Thymus (tissue), 14 donors: ENCODE measurements at places on chromosomes 5 and 9.

GRCh38 chr9:82582693-82583092 is 480.2 kb downstream of the RASEF start:
- H3K4me1 ChIP-seq = no peaks in the 10 kb centered on the region
- no peaks in the 10 kb centered on the region for H3K36me3 ChIP-seq
- H3K4me3 ChIP-seq = no peak overlapping the region
- no peaks in the 10 kb centered on the region for H3K27me3 ChIP-seq
- H3K27ac ChIP-seq = no peak overlapping the region
- DNase-seq = no peak

GRCh38 chr9:20496328-20496727 is 126.0 kb downstream of the MLLT3 start:
- no peaks in the 10 kb centered on the region for H3K4me1 ChIP-seq
- DNase-seq = no peak
- H3K4me3 ChIP-seq = no peak overlapping the region

DNA sequence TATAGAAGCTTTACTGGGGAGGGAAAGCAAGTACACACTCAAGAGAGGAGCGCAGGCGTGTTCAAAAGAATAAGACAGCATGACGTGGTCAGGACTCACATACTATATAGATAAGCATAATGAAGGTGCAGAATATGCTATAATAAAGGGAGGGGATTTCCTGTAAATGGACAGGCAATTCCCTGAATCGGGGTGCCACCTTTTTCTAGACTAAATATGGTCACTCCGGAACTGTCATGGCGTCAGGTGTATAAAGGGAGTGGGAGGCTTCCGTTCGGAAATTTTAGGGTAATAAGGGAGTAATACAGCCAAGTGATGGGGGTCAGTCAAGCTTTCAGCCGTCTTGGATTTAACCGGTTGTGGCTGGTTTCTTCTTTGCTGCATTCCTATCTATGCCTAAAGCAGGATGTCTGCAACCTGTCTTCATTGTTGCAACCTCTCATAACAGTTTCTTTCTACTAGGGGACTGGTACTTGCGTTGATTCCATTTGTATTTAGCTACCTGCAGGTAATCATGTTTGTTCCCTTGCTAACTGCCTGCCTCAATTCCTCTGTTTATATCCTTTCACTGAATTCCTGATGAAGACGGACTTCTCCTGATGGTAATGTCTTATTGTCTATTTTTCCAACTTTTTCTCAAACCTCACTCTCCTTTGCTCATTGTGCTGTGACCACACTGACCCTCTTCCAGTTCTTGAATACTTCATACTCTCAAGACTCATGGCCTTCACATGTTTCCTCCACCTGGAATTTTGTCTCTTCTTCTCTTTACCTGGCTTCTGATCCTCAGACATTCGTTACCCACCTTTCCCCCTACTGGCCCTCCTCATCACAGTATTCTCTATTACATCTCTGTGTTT is 48.9 kb downstream of the PRR16 start:
- no peak overlapping the region for H3K27ac ChIP-seq
- no peaks in the 10 kb centered on the region for H3K27me3 ChIP-seq
- H3K4me1 ChIP-seq = no peaks in the 10 kb centered on the region
- DNase-seq = no peak
- no peak overlapping the region for H3K4me3 ChIP-seq

- H3K27ac ChIP-seq = no peak overlapping the region
- H3K36me3 ChIP-seq = no peaks in the 10 kb centered on the region
- no peak overlapping the region for H3K4me3 ChIP-seq
- peaks cover 31% of the 10 kb centered on the region for H3K27me3 ChIP-seq
- H3K4me1 ChIP-seq = no peaks in the 10 kb centered on the region
Measured at GRCh38 chr9:130998597-130999244, 10.3 kb upstream of the LAMC3 start.

DNA sequence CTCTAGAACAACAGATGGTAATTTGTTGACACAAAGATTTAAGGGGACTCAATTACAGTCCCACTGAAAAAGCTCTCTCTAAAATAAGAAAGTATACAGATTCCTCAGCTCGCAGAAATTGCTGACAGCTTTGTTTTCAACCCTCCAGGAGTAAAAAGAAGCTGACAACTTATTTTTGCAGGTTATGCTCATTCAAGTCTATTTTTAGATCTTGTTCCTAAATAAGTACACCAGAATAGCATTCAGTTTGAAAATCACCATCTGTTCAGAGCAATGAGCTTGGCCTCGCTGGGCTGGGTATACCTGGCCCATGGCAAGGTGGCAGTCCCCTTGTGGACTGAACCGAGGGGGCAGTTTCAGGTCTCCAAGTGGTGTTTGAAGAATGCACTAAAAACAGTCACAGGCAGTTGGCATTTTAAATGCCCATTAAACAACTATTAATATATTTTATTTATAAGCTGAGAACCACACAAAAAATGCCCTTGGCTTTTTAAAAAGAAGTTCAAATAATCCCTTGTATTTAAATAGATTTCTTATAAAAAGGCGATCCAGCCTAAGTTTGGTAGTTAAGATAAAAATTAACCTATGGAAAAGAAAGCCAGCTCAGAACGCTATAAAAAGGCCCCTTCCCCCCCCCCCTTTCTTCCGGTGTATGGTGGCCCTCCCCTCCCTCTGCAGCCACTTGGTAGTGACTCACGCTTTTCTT is 169.2 kb downstream of the AUH start:
- DNase-seq = no peak
- H3K27me3 ChIP-seq = no peaks in the 10 kb centered on the region
- peak overlapping the region; percentile 81 for H3K27ac ChIP-seq
- H3K4me3 ChIP-seq = peak overlapping the region; percentile 54
- H3K36me3 ChIP-seq = no peaks in the 10 kb centered on the region

DNA sequence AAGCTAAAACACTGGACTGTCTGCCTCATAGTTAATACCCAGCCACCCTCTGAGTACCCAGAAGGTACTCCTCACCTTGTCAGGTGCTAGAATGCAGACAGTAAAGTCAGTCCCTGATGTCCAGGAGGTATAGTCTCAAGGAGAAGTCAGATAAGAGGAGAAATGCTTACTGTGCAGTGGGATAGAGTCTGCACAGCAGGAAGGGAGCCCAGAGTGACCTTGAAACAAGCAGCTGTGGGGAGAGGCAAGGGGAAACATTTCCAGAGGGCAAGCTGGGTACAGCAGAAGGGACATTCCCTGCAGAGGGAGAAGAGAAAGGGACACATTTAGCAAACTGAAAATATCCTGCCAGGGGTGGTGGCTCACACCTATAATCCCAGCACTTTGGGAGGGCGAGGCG is 122.7 kb downstream of the GCNT1 start:
- DNase-seq = no peak
- H3K4me1 ChIP-seq = no peaks in the 10 kb centered on the region
- H3K36me3 ChIP-seq = no peaks in the 10 kb centered on the region
- H3K27ac ChIP-seq = no peak overlapping the region
- H3K4me3 ChIP-seq = no peak overlapping the region

- no peaks in the 10 kb centered on the region for H3K4me1 ChIP-seq
- no peaks in the 10 kb centered on the region for H3K36me3 ChIP-seq
- no peak overlapping the region for H3K27ac ChIP-seq
- H3K4me3 ChIP-seq = no peak overlapping the region
- H3K27me3 ChIP-seq = no peaks in the 10 kb centered on the region
Measured at GRCh38 chr9:127539982-127540663, 72.0 kb upstream of the STXBP1 start.

DNA sequence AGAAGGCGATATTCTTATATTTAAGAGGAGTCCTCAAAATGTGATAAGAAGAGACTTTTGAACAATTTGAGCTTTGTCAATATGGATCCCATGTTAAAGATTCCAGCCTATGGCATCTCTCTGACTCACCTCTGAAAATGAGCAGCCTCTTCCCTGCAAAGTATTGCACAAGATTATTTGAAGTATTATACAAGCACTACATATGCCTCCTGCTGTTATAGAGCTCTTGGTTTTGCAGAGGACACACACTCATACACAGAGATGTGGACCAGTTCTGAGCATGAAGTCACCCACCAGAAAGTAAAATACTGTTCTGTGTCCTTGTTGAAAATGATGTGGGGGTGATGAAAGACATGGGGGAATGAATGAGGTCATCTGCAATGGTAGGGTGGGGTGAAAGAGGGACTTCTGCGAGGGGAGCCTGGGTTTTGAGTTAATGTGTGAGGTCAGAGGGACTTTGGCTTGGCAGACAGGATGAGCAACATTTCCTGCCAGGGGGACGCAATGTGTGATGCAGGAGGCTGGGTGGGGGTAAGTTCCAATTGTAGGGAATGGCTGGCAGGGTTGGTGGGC is 25.8 kb downstream of the FBXL7 start:
- no peak for DNase-seq
- no peak overlapping the region for H3K4me3 ChIP-seq
- no peaks in the 10 kb centered on the region for H3K4me1 ChIP-seq
- no peaks in the 10 kb centered on the region for H3K36me3 ChIP-seq
- H3K27me3 ChIP-seq = no peaks in the 10 kb centered on the region

DNA sequence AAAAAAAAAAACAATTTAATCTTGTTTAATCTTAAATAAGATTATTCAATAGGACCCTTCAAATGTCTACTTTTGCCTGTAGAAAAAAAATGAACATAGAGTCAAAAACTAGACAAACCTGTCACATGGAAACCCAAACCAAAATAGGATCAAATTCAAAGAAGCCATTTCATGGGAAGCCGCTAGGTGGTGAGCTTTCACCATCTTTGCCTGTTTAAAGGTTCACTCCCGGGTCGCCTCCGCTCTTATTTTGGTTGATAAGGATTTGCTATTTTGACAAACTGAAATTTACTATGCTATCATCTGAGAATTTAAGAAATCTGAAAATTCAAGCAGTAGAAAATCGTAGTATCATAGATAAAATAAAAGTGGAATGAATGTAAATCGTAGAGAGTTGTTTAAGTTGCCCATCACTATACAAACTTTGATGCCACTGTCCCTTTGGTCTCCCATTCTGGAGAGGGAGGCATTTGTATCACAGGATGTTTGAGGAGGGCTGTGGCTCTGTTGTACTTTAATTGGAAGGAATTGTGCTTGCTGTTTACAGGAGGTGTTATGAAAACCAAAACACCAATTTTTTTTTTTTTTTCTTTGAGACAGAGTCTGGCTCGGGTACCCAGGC is 43.5 kb upstream of the DNAH5 start:
- H3K27me3 ChIP-seq = peaks cover 2% of the 10 kb centered on the region
- H3K4me1 ChIP-seq = no peaks in the 10 kb centered on the region
- no peaks in the 10 kb centered on the region for H3K36me3 ChIP-seq
- no peak overlapping the region for H3K27ac ChIP-seq
- H3K4me3 ChIP-seq = no peak overlapping the region

- peak overlapping the region; percentile 43 for H3K27ac ChIP-seq
- H3K4me1 ChIP-seq = peaks cover 3% of the 10 kb centered on the region
- no peaks in the 10 kb centered on the region for H3K36me3 ChIP-seq
- no peak overlapping the region for H3K4me3 ChIP-seq
- H3K27me3 ChIP-seq = no peaks in the 10 kb centered on the region
- no peak for DNase-seq
Measured at GRCh38 chr5:82164977-82165713, 113.0 kb downstream of the RPS23 start.

DNA sequence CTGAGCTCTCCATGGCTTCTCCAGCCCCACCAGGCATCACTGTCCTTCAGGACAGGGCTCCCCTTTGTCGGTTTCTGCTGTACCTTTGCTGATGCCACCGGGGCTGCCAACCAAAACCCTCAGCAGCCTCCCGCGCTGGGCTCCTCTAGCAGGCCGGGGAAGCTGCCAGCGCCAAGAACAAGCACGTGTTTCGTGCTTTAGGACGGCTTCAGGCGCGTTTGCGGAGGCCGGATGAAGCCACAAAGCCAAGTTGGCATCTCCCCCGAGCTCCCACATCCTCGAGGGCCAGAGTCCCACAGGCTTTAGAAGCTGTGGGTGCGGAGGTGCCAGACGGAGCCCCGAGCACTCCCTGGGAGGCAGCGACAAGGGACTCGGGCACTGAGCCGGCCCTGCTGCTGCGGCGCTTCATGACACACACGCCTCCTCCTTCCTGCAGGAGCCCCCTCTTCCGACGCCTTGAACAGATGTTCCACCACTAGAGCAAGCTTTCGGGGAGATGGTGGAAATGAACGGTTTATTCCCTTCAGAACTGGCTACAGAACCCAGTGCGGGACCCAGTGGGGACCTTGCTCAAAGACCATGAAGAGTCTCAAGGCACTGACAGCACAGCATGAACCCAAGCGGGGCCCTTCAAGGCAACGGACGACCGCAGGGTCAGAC is 36.7 kb downstream of the SARDH start:
- H3K4me3 ChIP-seq = peak overlapping the region; percentile 14
- H3K36me3 ChIP-seq = no peaks in the 10 kb centered on the region
- H3K27me3 ChIP-seq = no peaks in the 10 kb centered on the region
- DNase-seq = peak; percentile 48
- peaks cover 45% of the 10 kb centered on the region for H3K4me1 ChIP-seq
- peak overlapping the region; percentile 89 for H3K27ac ChIP-seq

- no peaks in the 10 kb centered on the region for H3K4me1 ChIP-seq
- no peaks in the 10 kb centered on the region for H3K27me3 ChIP-seq
Measured at GRCh38 chr9:74663439-74663838, 166.3 kb downstream of the RORB start.

DNA sequence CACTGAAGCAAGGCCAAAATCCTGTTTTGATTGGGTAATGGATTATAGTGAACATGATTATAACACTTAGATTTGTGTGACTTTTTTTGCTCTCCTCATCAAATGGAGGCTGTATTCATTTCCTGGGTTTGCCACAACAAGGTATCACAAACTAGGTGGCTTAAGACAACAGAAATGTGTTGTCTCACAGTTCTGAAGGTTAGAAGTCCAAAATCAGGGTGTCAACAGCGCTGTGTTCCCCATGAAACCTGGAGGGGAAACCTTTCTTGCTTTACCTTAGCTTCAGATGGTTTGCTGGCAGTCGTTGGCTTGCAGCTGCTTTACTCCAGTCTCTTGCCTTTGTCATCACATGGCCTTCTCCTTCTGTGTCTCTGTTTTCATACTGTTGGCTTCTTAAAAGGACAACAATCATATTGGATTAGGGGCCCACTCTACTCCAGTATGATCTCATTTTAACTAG is 32.4 kb downstream of the CDC42SE2 start:
- DNase-seq = no peak
- no peaks in the 10 kb centered on the region for H3K36me3 ChIP-seq
- H3K27me3 ChIP-seq = no peaks in the 10 kb centered on the region
- H3K27ac ChIP-seq = peak overlapping the region; percentile 46
- no peak overlapping the region for H3K4me3 ChIP-seq

GRCh38 chr5:109316634-109317033 is 93.1 kb downstream of the PJA2 start:
- H3K4me1 ChIP-seq = no peaks in the 10 kb centered on the region
- DNase-seq = no peak
- no peaks in the 10 kb centered on the region for H3K36me3 ChIP-seq
- H3K27ac ChIP-seq = no peak overlapping the region

- no peaks in the 10 kb centered on the region for H3K4me1 ChIP-seq
- no peaks in the 10 kb centered on the region for H3K27me3 ChIP-seq
- H3K27ac ChIP-seq = no peak overlapping the region
Measured at GRCh38 chr5:146564007-146564762, 48.2 kb upstream of the GPR151 start.

- H3K27ac ChIP-seq = no peak overlapping the region
- H3K4me3 ChIP-seq = no peak overlapping the region
- H3K27me3 ChIP-seq = no peaks in the 10 kb centered on the region
- DNase-seq = no peak
- H3K36me3 ChIP-seq = peaks cover 11% of the 10 kb centered on the region
Measured at GRCh38 chr9:126336736-126337325, 10.2 kb downstream of the MVB12B start.

- no peak overlapping the region for H3K27ac ChIP-seq
- peaks cover 2% of the 10 kb centered on the region for H3K36me3 ChIP-seq
- no peak overlapping the region for H3K4me3 ChIP-seq
- H3K27me3 ChIP-seq = no peaks in the 10 kb centered on the region
- no peak for DNase-seq
Measured at GRCh38 chr9:127455324-127455992, 4.1 kb downstream of the LRSAM1 start.
